Right renal cortex interstitium (tissue), 3 donors: ENCODE measurements at places on chromosomes 6 and 20. TPM values are rescaled to one million over a fixed set of nuclear protein-coding genes. Genes with fewer than 3 reads are reported as not detected.

GRCh38 chr20:61759286-61760065 lies 306.2 kb downstream of the TAF4 start:
- no peak for DNase-seq

Gene CRISP3
- polyA plus RNA-seq: 0.55 TPM

- DNase-seq: no peak
These were observed 23.0 kb downstream of the ENTPD6 start for GRCh38 chr20:25218492-25218891.

DNA sequence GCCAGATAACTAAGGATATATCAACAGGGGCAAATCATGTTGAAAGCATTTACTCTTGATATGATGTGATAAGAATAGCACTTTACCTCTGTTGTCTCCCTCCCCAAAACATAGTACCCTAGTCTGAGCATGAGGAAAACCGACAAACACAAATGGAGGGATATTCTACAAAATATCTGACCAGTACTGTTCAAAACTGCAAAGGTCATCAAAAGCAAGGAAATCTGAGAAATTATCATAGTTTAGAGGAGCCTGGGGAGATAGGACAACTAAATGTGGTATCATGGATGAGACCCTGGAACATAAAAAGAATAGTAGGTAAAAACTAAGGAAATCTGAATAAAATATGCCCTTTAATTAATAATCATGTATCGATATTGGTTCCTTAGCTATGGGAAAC lies 483.3 kb upstream of the RNF217 start:
- no peak for DNase-seq

DNA sequence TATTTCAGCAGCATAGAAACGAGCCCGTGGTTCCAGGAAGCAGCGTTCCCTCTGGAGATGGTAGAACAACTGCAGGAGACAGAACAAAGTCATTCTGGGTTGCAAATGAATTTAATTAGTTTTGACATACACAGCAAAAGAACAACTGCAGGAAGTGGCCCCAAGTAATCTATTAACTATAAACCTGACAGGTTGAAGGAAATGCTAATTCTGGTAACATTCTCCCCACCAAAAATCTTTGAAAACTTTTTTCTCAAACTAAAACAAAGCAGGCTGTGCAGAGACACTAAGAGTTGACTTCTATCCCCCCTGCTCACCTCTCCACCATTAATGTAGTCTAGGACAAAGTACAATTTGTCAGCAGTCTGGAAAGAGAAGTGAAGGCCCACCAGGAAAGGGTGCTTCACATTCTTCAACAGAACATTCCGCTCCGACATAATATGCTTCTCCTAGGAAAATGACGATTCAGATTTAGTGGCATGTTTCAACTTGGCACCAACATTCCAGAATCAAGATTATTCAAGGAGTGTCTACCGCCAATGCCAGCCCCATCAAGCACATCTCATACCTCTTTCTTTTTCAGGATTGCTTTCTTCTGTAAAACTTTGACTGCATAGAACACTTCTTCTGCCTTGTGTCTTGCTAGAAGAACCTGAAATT lies 120.4 kb upstream of the SLC2A12 start:
- DNase-seq: no peak

DNA sequence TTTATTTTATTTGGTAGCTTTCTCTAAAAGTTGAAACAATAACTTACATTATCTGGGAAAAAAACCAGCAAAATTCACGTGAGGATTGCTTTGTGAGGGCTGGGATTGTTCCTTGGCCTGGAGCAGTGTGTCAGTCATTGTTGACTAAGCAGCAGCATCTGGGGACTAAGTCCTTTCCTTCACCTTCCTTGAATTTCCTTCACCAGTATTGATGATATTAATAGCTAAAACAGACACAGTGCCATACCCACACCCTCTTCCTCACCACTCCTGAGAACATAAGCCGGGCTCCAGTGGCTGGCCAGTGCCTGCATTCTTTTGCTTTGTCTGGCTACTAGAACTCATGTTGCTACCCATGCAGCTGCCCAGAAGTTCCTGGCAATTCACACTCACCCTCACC lies 23.7 kb downstream of the PLCB1 start:
- no peak for DNase-seq

- no peak for DNase-seq
These were observed 851.0 kb upstream of the FLRT3 start for GRCh38 chr20:15188415-15188814.
